Body of pancreas (tissue), 4 donors: ENCODE measurements at places on chromosomes 6 and 20. TPM values are rescaled to one million over a fixed set of nuclear protein-coding genes. Genes with fewer than 3 reads are reported as not detected.

Gene FOXP4
- 10.5 TPM for total RNA-seq

Gene OLIG3
- total RNA-seq: not detected

DNA sequence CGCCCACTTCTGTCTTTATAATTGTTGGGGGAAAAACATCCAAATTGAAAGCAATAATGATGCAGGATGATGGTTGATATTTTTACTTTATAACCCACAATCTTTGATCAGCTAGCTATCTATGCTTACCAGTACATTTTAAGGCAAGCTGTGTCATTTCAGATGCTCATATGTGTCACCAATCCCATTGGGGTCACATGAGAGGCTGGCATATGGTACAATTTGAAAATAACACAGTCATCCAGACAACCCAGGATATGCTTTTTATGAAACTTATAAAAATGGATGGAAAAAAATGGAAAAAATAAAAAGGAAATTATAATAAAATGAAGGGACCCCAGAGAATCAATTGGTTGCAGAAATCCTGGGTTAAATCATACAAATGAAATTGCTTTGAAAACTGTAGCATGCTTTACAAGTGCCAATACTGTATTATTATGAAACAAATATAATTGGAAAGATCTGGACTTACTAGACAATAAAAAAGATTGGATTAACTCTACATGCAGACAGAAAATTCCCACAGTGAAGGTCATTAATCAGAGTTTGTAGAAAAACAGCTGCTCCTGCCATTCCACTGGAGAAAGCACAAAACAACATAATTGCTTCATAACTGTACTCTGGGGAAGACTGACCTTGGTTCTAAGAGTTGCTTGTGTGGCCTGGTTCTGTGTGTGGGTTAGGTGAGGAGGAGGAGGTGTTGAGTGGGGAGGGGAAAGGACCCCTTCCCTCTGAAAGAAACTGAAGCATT is 13.3 kb upstream of the PRIM2 start:
- no peak for DNase-seq

- DNase-seq: peak; percentile 22
Observed at GRCh38 chr20:38825901-38826625, 20.6 kb downstream of the PPP1R16B start.

- peak; percentile 65 for DNase-seq
Observed at GRCh38 chr6:33787954-33788693, 806 bp downstream of the LEMD2 start.

DNA sequence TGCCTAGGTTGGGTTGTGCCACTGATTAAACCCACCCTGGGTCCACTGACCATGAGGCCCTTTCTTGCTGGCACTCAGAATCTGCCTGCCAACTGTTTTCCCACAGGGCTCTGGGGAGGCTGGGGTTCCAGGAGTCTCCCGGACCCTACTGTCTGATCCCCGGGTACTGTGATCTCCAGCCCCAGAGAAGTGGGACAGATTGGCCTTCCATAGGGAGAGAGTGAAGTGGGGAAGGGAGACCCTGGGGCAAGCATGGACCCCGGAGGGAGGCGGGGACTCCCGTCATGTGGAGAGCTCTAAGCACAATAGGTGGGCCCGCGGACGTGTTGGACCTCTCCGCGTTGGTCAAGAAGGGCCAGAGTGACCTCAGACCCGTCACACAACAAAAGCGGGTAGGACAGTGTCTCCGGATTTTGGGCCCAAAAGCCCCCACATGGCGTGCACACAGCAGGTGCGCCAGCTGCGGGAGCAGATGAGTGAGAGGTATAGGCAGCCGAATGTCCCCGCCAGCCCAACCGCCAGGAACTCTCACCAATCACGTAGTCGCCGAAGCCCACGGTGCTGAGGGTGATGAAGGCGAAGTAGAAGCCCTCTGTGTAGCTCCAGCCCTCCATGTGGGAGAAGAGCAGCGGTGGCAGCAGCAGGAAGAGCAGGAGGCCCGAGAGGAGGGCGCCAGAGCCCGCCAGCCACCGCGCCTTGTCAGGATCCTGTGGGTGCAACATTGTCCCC is 10.6 kb downstream of the KCNK17 start:
- no peak for DNase-seq

DNA sequence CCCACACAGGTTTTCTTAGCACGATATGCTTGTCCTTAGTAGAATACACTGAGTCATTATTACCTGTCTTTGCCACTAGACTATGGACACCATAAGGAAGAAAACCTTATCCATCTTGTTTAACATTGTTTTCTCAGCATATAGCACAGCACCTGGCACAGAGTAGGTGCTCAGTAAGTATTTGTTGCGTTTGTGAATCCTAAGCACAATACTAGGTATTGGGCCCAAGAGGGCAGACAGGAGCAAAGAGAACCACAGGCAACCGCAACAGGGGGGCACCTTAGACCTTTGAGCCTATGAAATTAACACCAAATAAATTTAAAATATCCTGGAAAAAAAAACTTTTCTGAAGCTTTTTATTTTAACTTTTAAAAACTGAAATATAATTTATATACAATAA is 3.7 kb upstream of the NCOA6 start:
- DNase-seq: no peak

DNA sequence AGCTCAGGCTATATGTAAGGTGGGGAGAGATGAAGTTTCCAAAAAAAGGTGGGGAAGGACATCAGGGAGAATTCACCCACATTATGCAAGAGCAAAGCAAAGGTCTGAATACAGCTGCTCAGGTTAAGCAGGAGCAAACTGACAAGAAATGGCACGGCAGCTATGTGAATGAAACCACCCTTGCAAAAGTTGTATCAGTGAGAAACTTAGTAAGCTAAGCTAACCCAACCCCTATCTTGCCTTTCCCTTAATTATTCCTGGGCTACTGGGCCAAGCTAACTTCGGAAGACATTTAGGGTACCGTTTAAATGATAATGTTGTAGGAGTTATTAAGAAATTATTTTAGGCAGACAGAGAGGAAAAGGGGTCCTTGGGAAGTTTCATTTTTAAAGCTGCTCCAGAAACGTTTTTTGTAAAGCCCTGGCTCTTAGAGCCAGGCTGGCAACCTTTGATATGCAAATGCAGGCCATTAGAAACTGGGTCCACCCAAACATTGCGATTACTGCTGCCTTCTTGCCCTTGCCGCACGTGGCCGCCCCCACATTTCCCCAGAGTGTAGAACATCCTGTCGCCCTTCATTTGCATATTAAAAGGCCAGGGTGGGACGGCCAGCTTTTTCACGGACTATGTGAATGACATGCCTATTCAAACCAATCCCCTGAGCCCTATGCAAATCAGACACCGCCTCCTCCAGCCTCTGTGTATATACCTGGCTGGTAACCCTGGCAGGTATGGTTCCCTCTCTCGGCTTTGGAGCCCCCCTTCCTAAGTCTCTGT is 60.5 kb upstream of the SAMD5 start:
- DNase-seq: peak; percentile 35

- DNase-seq: no peak
Observed at GRCh38 chr20:19872001-19872400, 113.9 kb downstream of the RIN2 start.

DNA sequence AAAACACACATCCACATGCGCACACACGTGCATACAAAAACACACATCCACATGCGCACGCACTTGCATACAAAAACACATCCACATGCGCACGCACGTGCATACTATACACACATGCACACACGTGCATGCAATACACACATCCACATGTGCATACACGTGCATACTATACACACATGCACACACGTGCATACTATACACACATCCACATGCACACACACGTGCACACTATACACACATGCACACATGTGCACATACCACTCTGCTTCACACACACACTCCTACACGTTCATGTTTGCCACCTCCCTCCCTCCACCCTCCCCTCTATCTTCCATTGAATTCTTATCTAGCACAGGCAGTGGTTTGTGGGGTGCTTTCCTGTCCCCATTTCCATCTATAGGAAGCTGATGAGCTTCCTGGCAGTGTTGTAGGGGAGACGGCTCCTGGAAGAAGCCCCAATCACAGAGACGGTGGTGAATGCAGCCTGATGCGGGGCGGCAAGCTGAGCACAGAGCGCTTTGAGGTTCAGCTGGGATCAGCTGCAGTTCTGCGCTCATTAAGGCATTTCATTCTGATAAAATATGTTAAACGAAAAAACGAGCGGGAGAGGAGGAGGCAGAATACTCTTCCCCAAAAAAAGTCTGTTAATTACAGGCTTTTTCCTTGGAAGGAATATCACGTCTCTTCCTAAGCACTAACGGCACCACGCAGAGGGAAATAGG is 287.7 kb downstream of the TAF4 start:
- no peak for DNase-seq

DNA sequence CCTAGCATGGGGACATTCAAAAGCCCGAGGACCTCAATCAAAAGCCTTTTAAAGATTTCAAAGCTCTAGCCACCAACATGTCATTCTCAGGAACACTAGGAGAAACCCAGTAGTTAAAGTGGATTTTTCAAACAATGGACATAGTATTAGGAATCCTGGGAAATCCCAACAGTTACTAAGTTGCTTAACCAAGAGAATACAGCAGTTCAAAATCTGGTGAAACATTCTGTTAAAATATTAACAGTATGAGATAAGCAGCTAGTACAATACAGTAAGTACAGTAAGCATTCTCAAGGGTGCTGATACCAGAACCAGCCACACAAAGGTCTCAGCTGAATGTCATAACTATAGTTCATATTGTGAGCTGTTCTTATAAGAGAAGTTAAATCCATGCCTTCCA is 68.6 kb downstream of the CDK19 start:
- DNase-seq: peak; percentile 19

DNA sequence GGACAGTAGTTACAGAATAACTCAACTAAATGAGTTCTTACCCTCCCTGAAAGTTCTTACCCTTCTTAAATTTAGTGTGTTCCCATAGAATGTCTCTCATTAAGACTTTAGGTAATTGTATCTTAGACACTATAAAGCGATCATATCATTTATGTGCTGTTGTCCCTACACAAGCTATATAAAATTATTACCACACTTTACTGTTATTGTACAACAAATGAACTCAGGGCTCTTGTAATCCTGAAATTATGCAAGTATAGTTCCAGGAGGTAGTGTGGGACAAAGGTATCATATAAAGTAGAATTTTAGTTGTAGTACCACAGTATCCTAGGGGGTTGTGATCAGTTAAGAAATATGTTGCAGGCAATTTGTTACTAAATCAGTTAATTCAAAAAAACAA is 167.4 kb upstream of the CARMIL1 start:
- no peak for DNase-seq

DNA sequence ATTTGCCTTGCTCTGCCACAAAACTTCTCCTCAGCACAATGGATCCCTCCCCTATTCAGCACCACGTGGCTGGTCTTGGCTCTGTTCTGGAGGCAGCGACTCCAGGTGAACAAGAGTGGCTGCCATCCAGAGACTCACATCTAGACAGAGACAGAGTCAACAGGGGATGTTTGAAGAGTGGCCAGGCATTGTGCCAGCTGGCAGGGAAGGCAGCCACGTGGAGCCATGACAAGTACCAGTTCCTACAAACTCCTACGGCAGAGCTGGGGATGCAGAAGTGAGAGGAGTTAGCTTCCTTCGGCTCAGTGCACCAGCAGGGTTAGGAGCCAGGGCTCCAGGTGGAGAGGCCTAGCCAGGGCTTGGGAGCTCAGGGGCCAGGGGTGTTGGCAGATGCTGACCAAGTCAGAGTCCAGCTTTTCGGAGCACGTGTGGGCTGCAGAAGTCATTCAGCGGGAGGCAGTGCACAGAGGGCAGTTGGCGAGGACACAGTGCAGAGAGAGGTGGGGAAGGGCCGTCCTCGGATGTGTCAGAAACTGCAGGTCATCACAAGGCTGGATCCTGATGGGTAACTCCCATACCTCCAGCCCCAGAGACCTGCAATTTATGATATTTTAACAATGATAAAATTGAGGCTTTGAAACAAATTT is 171.7 kb upstream of the PDE10A start:
- peak; percentile 100 for DNase-seq

DNA sequence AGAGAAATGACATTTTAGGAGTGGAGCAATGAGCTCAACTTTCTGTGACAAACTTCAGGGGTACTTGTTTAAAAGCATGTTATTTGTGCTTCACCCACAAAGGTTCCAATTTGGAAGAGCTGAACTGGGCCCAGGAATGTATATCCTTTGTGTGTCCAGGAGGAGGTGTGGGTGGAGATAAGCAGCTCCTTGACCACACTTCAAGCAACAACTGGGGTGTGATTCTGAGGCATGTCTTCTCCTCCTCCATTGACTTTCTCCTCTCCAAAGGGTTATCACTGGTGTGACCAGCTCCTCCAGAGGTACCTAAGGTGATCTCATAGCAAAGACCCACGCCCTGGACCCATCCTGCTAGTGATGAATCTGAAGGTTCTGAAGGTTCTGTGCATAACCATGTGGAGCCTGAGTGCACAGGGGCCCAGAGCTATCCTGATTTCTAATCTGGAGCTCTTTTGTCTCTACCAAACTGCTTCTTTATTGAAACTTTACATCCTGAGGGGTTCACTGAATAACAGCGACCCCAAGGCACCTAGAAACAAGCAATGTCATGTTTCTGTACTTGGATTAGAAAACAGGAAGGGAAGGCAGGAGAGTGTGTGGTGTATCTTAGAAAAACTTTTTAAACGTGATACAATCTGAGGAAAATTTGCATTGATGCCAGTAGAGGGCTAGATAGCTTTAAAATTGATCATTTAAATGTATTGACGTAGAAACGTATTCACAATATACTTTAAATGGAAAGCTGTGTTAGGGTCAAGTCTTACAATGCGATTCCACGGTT is 60.9 kb upstream of the CD93 start:
- no peak for DNase-seq

DNA sequence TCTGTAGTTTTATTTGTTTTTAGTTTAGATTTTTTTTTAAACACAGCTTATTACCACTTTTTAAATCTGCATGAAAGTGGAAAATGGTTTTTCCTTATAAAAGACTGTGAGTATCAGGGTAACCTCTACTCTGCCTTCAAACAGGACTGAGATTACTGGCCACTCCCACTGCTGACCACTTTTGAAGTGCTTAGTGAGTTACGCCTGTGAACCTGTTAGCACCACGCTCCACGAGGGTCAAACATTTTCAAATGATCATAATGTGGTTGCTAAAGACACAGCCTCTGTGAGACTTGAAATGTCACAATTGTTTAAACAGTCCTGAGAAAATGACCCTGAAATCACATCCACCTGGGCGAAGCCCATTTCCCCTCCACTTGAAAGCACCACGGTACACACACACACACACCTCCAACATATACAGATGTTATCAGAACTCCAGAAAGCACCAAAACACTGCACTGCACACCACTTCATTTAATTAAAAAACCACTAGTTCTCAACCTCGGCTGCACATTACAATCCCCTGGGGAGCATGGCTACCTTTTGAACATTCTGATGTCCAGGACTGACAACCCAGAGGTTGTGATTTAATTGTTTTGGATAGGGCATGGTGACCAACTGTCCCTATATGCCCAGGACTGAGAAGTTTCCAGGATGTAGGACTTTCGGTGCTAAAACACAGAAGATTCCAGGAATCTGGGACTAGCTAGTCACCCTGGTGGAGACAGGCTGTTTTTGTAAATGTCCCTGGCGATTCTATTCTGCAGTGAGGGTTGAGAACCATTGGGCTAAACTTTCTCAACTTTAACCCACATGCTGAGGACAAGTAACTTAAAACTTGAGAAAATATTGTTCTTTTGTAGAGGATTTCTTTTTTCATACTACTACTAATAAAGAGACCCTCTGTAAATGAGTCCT is 176.4 kb upstream of the MYLIP start:
- no peak for DNase-seq
